ENCODE measurements at places on chromosomes 1 and 21.

DNA sequence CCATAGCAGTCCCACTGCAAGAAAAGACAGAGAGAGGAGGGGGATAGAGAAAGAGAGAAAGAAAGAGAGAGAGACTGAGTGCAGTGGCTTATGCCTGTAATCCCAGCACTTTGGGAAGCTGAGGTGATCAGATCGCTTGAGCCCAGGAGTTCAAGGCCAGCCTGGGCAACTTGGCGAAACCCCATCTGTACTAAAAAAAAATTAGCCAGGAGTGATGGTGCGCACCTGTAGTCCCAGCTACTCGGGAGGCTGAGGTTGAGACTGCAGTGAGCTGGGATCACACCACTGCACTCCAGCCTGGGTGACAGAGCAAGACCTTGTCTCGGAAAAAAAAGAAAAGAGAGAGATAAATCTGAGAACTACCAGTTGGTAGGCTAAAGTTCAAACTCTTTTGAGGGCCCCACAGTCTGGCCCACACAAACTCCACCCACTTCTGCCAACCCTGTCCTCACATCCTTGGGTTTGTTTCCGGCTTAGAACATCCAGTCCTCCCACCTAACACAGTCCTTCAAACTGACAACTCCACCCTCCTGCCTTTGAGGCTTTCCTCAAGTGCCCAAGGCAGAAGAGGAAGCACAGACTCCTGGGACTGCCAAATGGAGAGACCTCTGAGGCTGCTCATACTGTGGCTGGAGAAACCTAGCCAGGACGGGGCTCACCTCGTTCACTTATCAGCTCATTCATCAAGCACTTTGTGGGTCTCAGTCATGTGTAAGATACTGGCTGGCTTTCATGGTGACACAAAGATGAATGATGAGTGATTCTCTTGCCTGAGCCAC lies 20.1 kb downstream of the TFAP2E start:
- no peak for DNase-seq
- H3K27ac ChIP-seq, result no peak overlapping the region
- H3K4me3 ChIP-seq, result no peak overlapping the region
- peaks cover 4% of the 10 kb centered on the region for H3K36me3 ChIP-seq

DNA sequence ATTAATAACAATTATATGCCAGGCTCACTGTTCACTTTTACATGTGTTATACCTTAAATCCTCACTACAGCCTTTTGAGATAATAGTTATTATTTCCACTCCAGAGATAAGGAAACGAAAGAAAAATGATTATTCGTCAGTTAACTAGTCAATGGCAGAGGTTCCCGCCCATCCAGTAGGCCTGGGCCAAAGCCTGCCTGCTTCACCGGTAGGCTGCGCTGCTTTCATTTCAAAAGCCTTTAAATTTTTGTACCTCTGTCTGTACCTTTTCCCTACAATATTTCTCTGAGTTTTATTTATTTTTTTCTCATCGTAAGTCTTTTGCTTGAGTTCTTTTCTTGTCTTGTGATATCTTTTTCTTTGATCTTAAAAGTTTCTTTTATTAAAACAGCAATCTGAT lies 3.6 kb downstream of the GPR52 start:
- peaks cover 3% of the 10 kb centered on the region for H3K36me3 ChIP-seq
- no peak overlapping the region for H3K27ac ChIP-seq
- H3K4me3 ChIP-seq, result no peak overlapping the region
- H3K4me1 ChIP-seq, result no peaks in the 10 kb centered on the region
- H3K27me3 ChIP-seq, result no peaks in the 10 kb centered on the region

DNA sequence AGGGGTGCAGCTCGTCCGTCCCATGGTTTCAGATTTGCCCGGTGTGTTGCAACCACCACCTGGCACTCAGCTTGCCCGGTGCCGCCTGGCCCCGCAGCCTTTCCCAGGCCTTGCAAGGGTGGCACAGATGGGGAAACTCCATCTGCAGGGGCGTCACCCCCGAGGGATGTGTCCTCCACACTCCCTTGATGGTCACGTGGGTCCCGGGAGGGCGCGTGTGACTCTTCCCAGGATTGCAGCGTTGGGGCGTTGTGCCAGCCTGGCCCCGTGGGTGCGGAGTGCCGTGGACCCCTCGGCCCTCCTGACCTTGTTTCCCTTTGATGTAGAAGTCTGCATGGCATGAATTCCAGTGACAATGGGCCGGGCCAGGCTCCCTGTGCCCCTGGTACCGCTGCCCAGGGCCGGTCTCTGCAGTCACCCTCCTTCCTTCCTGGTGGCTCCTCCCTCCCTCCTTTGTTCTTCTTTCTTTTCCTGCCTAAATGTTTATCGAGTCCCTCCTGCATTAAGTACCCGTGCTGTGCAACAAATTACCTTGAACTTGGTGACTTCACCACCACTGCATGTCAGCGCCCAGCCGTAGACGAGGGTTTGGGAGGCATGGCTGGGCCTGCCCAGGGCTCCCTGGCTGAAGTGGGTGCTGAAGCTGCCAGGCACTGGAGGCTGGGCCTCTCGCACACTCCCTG lies 22.9 kb downstream of the RRP1 start:
- no peak overlapping the region for H3K27ac ChIP-seq
- no peaks in the 10 kb centered on the region for H3K36me3 ChIP-seq
- no peak overlapping the region for H3K4me3 ChIP-seq

GRCh38 chr1:225849925-225850324 lies 32.3 kb downstream of the TMEM63A start:
- peak; percentile 30 for DNase-seq
- peaks cover 86% of the 10 kb centered on the region for H3K36me3 ChIP-seq
- H3K27ac ChIP-seq, result peak overlapping the region; percentile 67
- no peaks in the 10 kb centered on the region for H3K27me3 ChIP-seq

DNA sequence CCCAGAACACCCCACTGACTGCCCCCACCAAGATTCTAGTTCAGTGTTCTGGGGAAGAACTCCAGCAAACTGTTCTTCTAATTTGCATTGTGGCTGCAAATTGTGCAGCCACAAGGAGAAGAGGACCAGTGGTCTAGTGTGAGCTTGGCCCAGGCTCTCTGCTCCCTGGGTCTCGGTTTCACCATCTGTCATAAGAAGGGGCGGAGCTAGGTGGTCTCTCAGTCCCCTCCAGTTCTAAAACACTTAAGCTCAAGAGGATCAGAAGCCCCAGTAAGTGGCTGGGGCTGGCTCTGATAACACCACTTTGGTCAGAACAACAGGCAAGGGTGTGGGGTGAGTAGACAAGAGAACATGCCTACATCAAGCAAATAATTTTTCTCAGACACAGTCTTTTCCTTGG lies 99.9 kb downstream of the BEND5 start:
- no peak overlapping the region for H3K4me3 ChIP-seq
- no peaks in the 10 kb centered on the region for H3K36me3 ChIP-seq
- DNase-seq, result no peak
- H3K27ac ChIP-seq, result no peak overlapping the region
- H3K27me3 ChIP-seq, result no peaks in the 10 kb centered on the region

DNA sequence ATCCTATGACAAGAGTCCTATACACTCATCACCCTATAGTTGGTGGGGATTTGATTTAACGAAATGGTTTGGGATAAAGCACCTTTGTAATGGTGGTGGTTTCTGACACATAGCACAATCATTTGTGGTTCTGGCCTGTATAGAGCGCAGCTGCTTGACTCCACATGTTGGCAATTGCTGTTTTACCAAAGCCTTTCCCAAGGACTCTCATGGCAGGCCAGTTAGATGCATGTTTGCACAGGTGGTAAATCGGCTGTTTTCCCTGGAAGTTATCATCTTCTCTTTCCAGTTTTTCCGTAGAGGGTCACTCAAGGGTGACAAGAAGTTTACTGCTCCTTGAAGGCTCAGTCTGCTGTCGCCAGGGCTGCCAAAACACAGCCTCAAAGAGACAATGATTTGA lies 17.1 kb upstream of the XPR1 start:
- no peak overlapping the region for H3K27ac ChIP-seq
- no peak for DNase-seq
- H3K4me3 ChIP-seq, result no peak overlapping the region
- H3K27me3 ChIP-seq, result no peaks in the 10 kb centered on the region

DNA sequence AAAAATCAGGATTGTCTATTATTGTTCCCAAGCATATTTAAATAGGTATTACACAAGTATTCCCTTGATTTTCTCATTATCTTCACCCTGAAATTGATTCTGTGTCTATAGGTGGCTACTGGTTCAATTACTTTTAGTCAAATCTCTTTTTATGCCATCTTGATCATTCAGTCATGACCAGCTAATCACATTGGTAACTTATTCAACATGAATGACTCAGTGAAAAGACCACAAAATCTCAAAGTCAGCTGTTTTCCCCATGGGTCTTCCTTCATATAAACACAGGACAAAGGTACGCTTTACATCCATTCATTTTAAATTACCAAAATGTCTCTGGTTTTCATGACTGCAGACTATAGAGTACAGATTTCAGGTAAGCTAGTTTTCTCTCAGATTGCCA lies 23.7 kb upstream of the NRIP1 start:
- no peaks in the 10 kb centered on the region for H3K36me3 ChIP-seq
- no peak for DNase-seq
- H3K4me1 ChIP-seq, result no peaks in the 10 kb centered on the region
- no peak overlapping the region for H3K4me3 ChIP-seq
- no peak overlapping the region for H3K27ac ChIP-seq

- H3K27ac ChIP-seq, result no peak overlapping the region
- DNase-seq, result no peak
- peaks cover 12% of the 10 kb centered on the region for H3K36me3 ChIP-seq
Observed at GRCh38 chr1:248918131-248918530, 12.1 kb downstream of the PGBD2 start.

- no peak overlapping the region for H3K27ac ChIP-seq
Observed at GRCh38 chr1:46096269-46097148, 35.9 kb downstream of the PIK3R3 start.

GRCh38 chr1:150513351-150513791 lies 2.2 kb upstream of the FALEC start:
- no peaks in the 10 kb centered on the region for H3K36me3 ChIP-seq
- no peak overlapping the region for H3K4me3 ChIP-seq
- H3K4me1 ChIP-seq, result no peaks in the 10 kb centered on the region
- no peaks in the 10 kb centered on the region for H3K27me3 ChIP-seq

DNA sequence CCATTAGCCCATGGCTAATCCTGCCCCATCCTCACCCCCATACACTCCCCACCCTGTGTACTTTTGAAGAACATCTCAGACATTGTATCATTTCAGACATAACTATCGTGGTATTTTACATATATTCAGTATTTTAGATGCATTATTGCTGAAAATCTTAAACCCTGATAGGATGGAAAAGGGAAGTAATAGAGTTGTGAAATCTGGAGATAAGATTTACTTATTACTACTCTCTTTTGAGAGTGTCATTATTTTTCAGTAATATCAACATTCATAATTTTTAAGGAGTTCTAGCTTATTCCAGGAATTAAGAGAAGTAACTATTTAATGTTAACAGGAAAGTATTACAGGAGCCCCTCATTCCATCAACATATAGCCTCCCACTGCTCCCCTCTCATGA lies 34.4 kb downstream of the ADCY10 start:
- no peaks in the 10 kb centered on the region for H3K36me3 ChIP-seq
- DNase-seq, result no peak
- no peaks in the 10 kb centered on the region for H3K27me3 ChIP-seq

- H3K4me3 ChIP-seq, result no peak overlapping the region
- H3K27me3 ChIP-seq, result peaks cover 81% of the 10 kb centered on the region
- no peak for DNase-seq
- no peaks in the 10 kb centered on the region for H3K36me3 ChIP-seq
Observed at GRCh38 chr1:90710579-90711536, 6.2 kb downstream of the BARHL2 start.

DNA sequence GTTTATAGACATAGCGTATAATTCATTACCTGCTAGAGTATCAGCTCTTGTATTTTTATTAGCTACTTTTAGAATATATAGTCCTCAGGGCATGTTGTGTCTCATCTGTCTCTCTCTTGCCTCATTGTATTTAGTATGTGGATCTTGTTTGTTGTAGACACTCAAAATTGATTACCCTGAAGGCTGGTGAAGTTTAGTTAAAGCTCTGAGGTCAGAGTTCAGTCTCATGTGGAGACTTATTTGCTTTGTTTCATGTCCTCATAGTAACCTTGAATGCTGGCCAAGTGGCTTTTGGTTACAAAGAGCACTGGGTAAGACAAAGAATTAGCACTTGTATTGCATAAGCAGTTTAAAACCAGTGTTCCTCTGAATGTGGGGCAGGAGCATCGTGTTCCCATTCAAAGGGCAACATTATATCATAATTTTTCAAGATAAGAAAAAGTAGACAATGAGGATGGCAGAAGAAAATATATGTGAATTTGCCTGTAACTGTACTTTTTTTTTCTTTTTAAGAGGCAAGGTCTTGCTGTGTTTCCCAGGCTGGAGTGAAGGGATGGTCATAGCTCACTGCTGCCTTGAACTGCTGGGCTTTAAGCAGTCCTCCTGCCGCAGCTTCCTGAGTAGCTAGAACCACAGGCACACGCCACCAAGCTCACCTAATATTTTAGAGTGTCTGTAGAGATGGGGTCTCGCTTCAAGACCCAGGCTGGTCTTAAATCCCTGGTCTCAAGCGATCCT lies 17.4 kb downstream of the CNST start:
- peaks cover 18% of the 10 kb centered on the region for H3K4me1 ChIP-seq
- H3K27ac ChIP-seq, result no peak overlapping the region
- H3K36me3 ChIP-seq, result peaks cover 25% of the 10 kb centered on the region
- H3K27me3 ChIP-seq, result no peaks in the 10 kb centered on the region
- no peak for DNase-seq
- no peak overlapping the region for H3K4me3 ChIP-seq

GRCh38 chr1:243921111-243921510 lies 71.1 kb upstream of the AKT3 start:
- H3K27ac ChIP-seq, result no peak overlapping the region
- DNase-seq, result no peak
- no peak overlapping the region for H3K4me3 ChIP-seq
- no peaks in the 10 kb centered on the region for H3K36me3 ChIP-seq
- H3K27me3 ChIP-seq, result peaks cover 9% of the 10 kb centered on the region
- H3K4me1 ChIP-seq, result peaks cover 3% of the 10 kb centered on the region

GRCh38 chr1:36624466-36624865 lies 141.8 kb upstream of the CSF3R start:
- no peak overlapping the region for H3K27ac ChIP-seq
- H3K4me1 ChIP-seq, result no peaks in the 10 kb centered on the region
- H3K4me3 ChIP-seq, result no peak overlapping the region
- DNase-seq, result no peak
- no peaks in the 10 kb centered on the region for H3K36me3 ChIP-seq

DNA sequence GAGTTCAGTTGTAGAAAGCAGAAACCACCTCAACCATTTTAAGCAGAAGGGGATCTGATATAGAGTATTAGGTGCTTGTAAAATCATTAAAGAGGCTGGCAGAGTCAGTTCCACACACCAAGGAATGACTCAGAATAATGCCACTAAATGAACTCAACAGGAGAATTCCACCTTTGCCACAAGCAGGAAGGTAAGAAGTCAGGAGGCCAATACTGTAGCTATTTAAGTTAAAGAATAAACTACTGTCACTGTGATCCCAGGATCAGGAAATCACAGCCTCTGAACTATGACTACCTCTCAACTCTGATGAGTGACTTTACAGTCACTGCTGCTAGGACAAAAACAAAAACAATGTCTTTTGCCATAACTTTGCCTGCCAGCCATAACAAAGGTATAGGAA lies 52.5 kb upstream of the PRMT6 start:
- H3K4me3 ChIP-seq, result no peak overlapping the region
- no peak overlapping the region for H3K27ac ChIP-seq
- H3K4me1 ChIP-seq, result no peaks in the 10 kb centered on the region
- H3K27me3 ChIP-seq, result no peaks in the 10 kb centered on the region
- DNase-seq, result no peak
